ENCODE measurements at places on chromosomes 6 and 20.

- H3K4me1 ChIP-seq: peaks cover 33% of the 10 kb centered on the region
- no peak overlapping the region for H3K4me3 ChIP-seq
- no peaks in the 10 kb centered on the region for H3K36me3 ChIP-seq
These were observed 48.5 kb upstream of the SSTR4 start for GRCh38 chr20:22986601-22987000.

GRCh38 chr20:63124782-63125580 is 91.0 kb downstream of the YTHDF1 start:
- H3K4me3 ChIP-seq: no peak overlapping the region
- peaks cover 7% of the 10 kb centered on the region for H3K27me3 ChIP-seq
- no peaks in the 10 kb centered on the region for H3K36me3 ChIP-seq
- H3K4me1 ChIP-seq: peaks cover 4% of the 10 kb centered on the region
- no peak overlapping the region for H3K27ac ChIP-seq
- DNase-seq: no peak

- no peak for DNase-seq
- H3K4me3 ChIP-seq: no peak overlapping the region
- H3K27me3 ChIP-seq: peaks cover 1% of the 10 kb centered on the region
- peak overlapping the region; percentile 10 for H3K27ac ChIP-seq
- peaks cover 44% of the 10 kb centered on the region for H3K4me1 ChIP-seq
- no peaks in the 10 kb centered on the region for H3K36me3 ChIP-seq
These were observed 162.5 kb upstream of the CITED2 start for GRCh38 chr6:139536751-139537617.

DNA sequence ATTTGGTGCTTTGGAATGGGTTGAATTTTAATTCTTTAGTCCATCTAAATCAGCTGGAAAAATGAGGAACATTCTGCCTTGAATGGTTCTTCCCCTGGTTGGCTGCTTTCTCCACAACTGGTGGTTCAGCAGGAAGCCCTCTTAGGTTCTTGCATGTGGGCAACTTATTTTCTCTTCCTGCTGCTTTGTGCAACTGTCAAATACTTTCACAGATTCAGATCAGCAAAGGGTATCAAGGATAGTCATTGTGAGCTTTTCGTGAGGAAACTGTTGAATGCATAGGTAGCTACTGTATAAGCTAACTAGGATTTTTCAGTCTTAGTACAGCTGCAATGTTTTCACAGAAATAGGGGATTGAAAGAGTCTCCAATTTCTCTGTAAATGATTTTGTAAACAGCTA is 72.9 kb upstream of the MRAP2 start:
- no peak overlapping the region for H3K27ac ChIP-seq
- no peak for DNase-seq
- no peaks in the 10 kb centered on the region for H3K4me1 ChIP-seq
- peaks cover 40% of the 10 kb centered on the region for H3K36me3 ChIP-seq
- no peaks in the 10 kb centered on the region for H3K27me3 ChIP-seq
- H3K4me3 ChIP-seq: no peak overlapping the region

GRCh38 chr6:56581296-56581925 is 61.3 kb downstream of the DST start:
- DNase-seq: no peak
- H3K27me3 ChIP-seq: no peaks in the 10 kb centered on the region
- no peak overlapping the region for H3K4me3 ChIP-seq
- H3K36me3 ChIP-seq: peaks cover 30% of the 10 kb centered on the region
- H3K4me1 ChIP-seq: no peaks in the 10 kb centered on the region
- H3K27ac ChIP-seq: no peak overlapping the region

DNA sequence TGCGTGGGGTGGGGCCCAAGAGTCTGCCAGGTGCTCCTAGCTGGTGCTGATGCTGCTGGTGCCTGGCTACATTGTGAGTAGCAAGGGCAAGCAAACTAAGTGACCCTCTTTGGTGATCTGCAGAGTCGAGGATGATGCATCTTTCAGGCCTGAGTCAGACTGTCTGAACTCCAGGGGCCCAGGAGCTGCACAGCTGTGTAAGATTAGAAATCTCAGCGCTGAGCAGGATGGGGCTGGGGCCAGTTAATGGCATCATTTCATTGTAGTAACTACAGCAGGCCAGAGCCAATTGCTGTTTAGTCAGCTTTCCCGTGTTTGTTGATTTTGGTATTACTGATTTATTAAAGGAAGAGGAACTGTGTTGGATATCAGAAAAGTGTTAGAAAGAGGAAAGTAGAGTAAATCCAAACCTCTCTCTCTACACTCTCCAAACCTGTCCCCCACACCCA is 365.2 kb downstream of the PAX1 start:
- no peak for DNase-seq
- no peaks in the 10 kb centered on the region for H3K36me3 ChIP-seq
- peaks cover 1% of the 10 kb centered on the region for H3K27me3 ChIP-seq
- no peak overlapping the region for H3K4me3 ChIP-seq
- no peaks in the 10 kb centered on the region for H3K4me1 ChIP-seq

- DNase-seq: no peak
- H3K4me3 ChIP-seq: no peak overlapping the region
- peaks cover 59% of the 10 kb centered on the region for H3K4me1 ChIP-seq
- no peaks in the 10 kb centered on the region for H3K36me3 ChIP-seq
- H3K27me3 ChIP-seq: peaks cover 3% of the 10 kb centered on the region
These were observed 14.4 kb downstream of the NT5E start for GRCh38 chr6:85464260-85464644.

DNA sequence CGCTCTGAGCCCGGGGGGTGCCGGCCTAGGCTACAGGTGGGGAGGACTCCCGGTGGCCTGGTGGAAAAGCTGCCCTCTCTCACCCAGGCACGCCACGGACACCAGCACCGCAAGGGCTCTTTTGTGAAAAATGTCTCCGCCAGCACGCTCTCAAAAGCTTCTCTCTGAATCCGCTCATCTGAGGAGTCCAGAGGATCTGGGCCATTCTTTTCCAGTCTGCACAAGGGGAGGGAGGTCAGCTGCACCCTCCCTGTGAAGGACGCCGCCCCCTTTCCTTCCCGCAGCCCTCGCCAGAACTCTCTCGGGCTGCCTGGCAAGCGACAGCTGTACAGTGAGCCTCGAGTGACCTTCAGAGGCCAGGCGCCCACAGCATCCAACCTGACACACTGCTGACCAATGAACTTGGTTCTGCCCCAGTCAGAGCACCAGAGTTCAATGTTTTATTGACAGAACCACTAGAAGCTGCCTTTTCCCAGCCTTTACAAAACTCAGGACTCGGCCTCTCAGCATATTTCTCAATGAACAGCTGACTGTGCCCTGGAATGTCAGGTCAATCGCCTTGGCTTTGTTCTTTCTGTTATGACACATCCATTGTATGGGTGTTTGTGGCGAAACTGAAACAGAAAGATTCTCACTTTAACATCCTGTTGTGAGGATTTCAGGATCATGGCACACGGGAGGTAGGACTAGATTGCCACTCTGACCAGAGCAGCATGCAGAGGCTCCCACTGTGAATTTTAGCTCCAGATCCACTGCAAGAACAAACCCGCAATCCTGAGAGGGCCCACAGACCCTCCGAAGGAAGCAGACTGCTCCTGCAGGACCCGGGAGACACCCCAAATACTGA is 26.7 kb downstream of the SERPINB9 start:
- DNase-seq: peak; percentile 53
- H3K4me3 ChIP-seq: peak overlapping the region; percentile 92
- peaks cover 9% of the 10 kb centered on the region for H3K27me3 ChIP-seq
- H3K27ac ChIP-seq: peak overlapping the region; percentile 95
- peaks cover 61% of the 10 kb centered on the region for H3K4me1 ChIP-seq

- no peaks in the 10 kb centered on the region for H3K4me1 ChIP-seq
- no peak overlapping the region for H3K4me3 ChIP-seq
- no peak for DNase-seq
- H3K27me3 ChIP-seq: peaks cover 4% of the 10 kb centered on the region
- no peak overlapping the region for H3K27ac ChIP-seq
- H3K36me3 ChIP-seq: peaks cover 5% of the 10 kb centered on the region
These were observed 577.1 kb downstream of the DOK5 start for GRCh38 chr20:55052459-55052858.

DNA sequence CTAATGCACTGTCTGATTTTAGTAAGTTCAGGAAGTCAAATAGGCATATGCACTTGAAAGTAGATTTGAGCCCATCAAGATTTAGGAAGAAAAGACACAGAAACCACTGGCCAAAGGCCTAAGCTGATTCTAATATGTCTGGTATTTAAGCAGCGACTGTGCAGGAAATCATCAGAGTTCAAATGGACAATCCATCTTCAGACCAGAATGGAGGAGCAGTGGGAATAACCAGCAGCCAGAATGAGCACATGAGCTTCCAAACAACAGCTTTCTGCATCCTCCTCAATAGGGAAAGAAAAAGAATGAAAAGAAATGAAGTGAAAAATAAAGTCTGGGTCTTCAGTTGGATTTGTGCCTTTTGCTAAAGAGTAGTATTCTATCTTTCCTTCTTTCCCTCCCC is 50.6 kb downstream of the SOD2 start:
- H3K36me3 ChIP-seq: peaks cover 9% of the 10 kb centered on the region
- peaks cover 5% of the 10 kb centered on the region for H3K27me3 ChIP-seq
- DNase-seq: no peak
- no peak overlapping the region for H3K4me3 ChIP-seq
- H3K4me1 ChIP-seq: no peaks in the 10 kb centered on the region

DNA sequence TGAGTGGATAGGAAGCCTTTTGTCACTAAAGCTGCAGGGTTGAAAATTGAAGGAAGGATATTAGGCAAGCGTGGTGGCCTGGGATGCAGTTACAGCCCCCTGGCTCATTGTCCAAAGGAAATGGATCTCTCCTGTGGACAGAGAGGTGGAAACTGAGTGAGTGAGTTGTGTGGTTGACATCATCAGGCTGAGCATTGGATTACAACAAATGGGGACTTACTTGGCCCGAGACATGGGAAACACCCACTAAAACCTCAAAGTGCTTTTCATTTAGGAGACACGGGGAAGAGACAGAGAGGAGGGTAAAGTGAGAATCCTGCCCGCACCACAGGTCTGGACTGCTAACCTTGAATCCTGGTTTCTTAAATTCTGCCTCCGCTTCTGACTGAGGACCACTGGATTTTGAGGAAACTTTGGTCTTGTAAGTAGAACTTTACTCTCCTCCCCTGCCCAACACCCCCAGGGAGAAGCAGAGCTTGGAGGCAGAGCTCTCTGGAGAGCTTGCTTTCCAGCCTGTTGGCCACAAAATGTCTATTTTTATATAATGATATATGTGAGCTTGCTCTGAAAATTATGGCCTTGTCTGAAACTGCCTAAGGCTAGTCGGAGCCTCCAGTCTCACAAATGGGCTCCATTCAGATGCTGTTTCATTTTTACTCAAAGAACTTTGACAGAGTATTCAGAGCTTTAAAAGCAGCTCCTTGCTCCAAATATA is at the start of gene PKIG:
TSS of gene PKIG (plus strand) at position 269 of the 715 bp plus-strand sequence. CDS start 31,978 bp downstream, outside the sequence.
- peak; percentile 39 for DNase-seq
- H3K4me1 ChIP-seq: peaks cover 72% of the 10 kb centered on the region
- H3K4me3 ChIP-seq: peak within 1 kb of the TSS; percentile 93
- peaks cover 16% of the 10 kb centered on the region for H3K36me3 ChIP-seq

- peaks cover 3% of the 10 kb centered on the region for H3K36me3 ChIP-seq
- peaks cover 29% of the 10 kb centered on the region for H3K4me1 ChIP-seq
- DNase-seq: no peak
- H3K27me3 ChIP-seq: peaks cover 4% of the 10 kb centered on the region
These were observed 1.5 kb downstream of the LIN28B start for GRCh38 chr6:104958178-104959025.

- H3K4me1 ChIP-seq: no peaks in the 10 kb centered on the region
- no peak for DNase-seq
- no peak overlapping the region for H3K27ac ChIP-seq
- no peaks in the 10 kb centered on the region for H3K27me3 ChIP-seq
These were observed 1065.5 kb downstream of the GRIK2 start for GRCh38 chr6:102458990-102459389.

Data from endothelial cell (in vitro differentiated cells).